ENCODE measurements at places on chromosomes 16 and 17. TPM values are rescaled to one million over a fixed set of nuclear protein-coding genes. Genes with fewer than 3 reads are reported as not detected.

- no peak for DNase-seq
Observed at GRCh38 chr17:55299890-55300289, 35.1 kb downstream of the HLF start.

The C1QL1 gene
- 14.6 TPM for total RNA-seq

DNA sequence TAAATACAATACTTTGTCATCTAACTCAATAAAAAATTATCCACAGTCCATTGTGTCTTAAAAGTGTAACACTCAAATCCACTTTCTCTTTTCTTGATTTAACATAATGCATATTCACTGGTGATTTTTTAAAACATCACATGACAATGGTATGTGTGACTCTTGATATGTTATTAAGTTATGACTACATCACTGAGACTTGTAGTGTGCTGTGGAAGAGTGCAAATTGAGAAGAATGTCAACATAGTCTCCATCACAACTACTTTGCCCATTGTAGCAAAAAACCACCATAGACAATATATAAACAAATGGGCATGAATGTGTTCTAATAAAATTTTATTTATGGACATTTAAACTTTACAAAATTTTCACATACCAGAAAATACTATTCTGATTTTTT is 380.7 kb upstream of the PMFBP1 start:
- DNase-seq = no peak

- DNase-seq = no peak
Observed at GRCh38 chr17:79292501-79292900, 217.9 kb downstream of the ENGASE start.

GRCh38 chr17:1058423-1059130 is 61.6 kb downstream of the TIMM22 start:
- peak; percentile 66 for DNase-seq

DNA sequence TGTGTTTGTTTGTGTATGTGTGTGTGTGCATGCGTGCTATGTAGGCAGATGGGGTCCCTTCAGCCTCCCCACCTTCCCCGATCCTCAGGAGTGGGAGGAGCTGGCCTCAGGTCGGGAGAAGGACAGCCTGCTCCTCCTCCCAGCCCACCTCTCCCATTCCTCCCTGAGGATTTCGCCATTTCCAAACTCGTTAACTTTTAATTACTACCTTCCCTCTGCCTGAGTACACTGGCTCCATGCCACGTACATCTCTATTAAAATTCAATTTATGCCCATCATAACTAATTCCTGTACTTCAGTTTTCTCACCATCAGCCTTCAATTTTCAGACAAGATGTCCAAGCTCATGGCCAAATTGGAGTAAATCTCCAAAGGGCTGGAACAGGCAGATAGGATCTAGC is 148.6 kb downstream of the SDK2 start:
- no peak for DNase-seq

The TBC1D3 gene
- not detected for total RNA-seq

DNA sequence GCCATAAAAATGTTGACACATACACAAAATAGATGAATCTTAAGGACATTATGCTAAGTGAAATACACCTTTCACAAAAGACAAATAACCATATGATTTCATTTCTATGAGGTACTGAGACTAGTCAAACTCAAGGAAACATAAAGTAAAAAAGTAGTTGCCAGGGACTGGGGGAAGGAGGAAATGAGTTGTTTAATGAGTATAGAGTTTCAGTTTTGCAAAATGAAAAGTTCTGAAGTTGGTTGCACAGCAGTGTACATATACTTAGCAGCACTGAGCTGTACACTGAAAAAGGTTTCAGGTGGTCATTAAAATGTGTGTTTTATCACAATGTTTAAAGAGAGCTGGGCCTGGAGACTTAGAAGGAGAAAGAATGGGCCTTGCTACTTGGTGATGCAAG is 4.7 kb upstream of the SLC13A2 start:
- no peak for DNase-seq

The ACSM2A gene
- not detected for total RNA-seq

GRCh38 chr17:13030459-13031300 is 12.9 kb upstream of the ELAC2 start:
- DNase-seq = peak; percentile 38

GRCh38 chr16:12763517-12763916 is 40.2 kb downstream of the CPPED1 start:
- DNase-seq = no peak

The PDE6G gene
- not detected for total RNA-seq

DNA sequence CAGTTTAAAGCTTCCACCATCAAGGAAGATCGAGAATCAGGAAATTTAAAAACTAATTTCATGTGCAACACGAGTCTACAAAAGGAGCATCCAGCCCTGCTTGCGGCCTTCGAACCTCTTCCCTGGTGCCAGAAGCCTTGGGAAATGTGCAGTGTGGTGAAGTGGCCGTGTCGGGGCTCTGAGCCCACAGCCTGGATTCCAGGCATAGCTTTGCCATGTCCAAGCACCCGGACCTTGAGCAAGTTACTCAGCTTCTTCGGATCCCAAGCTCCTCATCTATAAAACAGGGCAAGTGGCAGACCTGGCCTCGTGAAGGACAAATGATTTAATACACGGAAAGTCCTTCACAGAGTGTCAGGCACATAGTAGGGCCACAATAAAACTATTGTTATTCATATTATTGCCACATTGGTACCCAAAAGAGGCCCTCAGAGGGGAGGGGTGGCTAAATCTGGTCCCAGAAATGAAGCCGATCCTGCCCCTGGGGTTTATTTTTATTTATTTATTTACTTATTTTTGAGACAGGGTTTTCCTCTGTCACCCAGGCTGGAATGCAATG is 34.8 kb downstream of the COTL1 start:
- no peak for DNase-seq

The ALDH3A2 gene
- 42.6 TPM for total RNA-seq

- no peak for DNase-seq
Observed at GRCh38 chr16:47392081-47392480, 68.8 kb downstream of the ITFG1 start.

DNA sequence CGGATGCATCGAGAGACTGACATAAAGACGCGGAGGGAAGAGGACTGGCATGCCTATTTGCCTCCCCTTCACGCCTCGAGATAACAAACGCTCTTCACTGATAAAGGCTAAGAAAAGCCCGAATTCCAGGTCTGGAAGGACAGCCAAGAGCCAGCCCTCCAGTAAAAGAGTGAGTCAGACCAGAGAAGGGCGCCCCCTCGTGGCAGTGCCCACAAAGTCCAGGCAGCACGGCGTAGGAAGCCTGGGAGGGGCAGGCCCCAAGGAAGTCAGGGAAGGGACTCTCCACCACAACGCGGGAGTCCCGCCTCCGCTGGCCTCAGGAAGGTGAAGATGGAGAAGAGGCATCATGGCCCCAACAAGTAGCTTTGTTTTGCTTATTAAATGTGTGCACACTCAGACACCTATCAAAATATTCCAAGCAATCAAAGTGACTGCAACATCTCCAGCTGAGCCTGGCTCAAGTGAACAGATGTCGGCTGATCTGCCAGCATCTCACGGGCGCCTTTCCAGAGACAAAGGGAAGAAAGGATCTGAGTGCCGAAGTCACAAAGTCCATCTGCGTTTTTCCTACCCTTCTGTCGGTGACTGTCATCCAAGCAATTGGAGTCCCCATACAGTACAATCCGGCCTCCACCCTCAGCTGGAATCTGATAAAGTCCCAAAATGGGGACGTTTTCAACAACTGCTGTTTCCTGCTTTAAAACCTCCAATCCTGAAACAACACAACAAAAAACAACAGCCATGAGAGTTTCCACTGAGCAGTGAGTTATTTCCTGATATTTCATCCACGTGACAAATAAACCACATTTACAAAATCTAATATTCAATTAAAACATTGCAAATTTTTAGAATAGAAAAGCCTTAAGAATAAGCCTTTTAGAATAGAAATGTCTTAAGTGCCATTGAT is 20.4 kb upstream of the SLC38A8 start:
- peak; percentile 97 for DNase-seq

DNA sequence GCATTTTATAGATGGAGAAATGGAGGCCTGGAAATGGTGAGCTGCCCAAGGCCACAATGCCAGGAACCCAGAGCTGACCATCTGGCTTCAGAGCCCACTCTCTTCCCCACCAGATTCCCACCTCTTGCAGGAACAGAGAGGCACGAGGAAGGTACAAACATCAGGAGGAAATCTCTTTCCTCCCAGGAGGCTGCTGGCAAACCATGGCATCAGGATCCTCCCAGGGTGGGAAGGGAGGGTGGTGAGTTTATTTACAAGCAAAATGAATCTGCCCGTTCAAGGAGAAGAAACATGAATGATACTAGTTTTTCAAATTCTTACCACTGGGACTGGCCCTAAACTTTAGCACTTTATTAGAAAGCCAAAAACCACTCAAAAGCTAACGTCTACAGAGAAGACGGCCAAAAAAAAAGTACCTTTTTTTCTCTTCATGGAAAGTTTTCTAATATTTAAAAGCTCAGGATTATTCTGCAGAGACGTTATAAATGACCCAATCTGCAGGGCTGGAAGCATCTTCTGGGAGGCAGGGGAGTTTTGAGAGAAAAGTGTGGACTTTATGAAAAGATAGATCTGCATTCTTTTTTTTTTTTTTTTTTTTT is 79.1 kb downstream of the NXN start:
- no peak for DNase-seq

- DNase-seq = no peak
Observed at GRCh38 chr17:82881900-82882714, 42.3 kb upstream of the ZNF750 start.

Data from glutamatergic neuron (in vitro differentiated cells).